ENCODE measurements at places on chromosomes 13 and 19.

- no peak for DNase-seq
These were observed 506 bp upstream of the AP1M1 start for GRCh38 chr19:16197188-16197621.

GRCh38 chr19:7238051-7238450 is 56.2 kb downstream of the INSR start:
- no peak for DNase-seq

DNA sequence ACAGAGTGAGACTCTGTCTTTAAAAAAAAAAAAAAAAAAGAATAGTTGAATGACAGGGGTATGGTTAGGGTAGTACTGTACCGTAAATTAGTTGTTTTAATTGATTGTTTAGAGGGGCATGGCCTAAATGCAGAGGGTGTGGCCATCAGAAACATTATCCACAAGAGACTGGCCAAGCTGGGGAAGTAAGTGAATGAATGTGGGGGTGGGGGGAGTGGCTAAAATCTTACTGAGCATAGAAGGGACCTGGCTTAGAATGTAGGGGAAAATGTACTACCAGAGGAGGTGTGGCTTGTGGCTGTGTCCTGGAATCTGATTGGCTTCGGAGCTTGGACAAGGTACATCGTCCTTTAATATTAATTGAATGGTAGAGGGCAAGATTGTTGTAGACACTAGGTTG is 3.8 kb downstream of the BCL2L12 start:
- no peak for DNase-seq

DNA sequence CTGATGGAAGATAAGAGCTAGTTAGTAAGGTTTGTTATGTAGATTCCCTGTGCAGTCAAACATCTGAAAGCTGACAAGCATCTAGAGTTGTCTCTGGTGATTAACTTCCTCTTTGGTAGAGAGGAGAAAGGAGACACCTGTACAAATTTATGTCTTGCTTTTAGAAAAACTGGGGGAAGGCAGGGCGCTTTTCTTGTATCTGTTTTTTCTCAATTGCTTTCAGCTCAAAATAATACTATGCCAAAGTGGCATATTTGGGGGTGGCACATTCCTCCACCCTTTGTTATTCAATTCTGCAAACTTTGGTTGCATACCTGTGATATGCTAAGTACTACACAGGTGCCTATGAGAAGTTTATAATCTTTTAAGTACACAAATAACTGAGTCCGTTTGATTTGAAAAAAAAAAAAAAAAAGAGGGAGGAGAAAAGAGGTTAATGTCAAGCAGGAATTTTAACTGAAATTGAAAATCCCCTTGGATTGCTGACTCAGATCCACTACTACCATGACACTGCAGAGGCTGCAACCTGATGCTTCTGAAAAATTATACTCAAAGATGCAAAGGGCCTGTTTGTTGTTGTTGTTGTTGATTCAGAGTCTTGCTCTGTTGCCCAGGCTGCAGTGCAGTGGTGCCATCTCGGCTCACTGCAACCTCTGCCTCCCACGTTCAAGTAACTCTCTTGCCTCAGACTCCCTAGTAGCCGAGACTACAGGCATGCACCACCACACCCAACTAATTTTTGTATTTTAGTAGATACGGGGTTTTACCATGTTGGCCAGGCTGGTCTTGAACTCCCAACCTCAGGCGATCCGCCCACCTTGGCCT is 164.8 kb upstream of the NBEA start:
- no peak for DNase-seq

DNA sequence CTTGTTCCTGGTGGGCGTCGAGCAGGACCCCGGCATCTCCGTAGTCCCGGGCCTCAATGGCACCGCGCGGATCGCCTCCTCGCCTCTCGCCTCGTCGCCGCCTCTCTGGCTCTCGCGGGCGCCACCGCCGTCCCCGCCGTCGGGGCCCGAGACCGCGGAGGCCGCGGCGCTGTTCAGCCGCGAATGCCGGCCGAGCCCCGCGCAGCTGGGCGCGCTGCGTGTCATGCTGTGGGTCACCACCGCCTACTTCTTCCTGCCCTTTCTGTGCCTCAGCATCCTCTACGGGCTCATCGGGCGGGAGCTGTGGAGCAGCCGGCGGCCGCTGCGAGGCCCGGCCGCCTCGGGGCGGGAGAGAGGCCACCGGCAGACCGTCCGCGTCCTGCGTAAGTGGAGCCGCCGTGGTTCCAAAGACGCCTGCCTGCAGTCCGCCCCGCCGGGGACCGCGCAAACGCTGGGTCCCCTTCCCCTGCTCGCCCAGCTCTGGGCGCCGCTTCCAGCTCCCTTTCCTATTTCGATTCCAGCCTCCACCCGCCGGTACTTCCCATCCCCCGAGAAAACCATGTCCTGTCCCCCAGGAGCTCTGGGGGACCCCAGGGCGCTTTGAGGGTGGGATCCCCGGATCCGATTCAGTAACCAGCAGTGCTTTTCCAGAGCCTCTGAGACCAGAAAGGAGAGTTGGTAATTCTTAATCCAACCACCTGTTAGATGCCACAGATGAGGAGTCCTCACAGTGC is 885 bp downstream of the MLNR start:
- DNase-seq = no peak

GRCh38 chr13:53131361-53131760 is 102.7 kb downstream of the OLFM4 start:
- DNase-seq = no peak

DNA sequence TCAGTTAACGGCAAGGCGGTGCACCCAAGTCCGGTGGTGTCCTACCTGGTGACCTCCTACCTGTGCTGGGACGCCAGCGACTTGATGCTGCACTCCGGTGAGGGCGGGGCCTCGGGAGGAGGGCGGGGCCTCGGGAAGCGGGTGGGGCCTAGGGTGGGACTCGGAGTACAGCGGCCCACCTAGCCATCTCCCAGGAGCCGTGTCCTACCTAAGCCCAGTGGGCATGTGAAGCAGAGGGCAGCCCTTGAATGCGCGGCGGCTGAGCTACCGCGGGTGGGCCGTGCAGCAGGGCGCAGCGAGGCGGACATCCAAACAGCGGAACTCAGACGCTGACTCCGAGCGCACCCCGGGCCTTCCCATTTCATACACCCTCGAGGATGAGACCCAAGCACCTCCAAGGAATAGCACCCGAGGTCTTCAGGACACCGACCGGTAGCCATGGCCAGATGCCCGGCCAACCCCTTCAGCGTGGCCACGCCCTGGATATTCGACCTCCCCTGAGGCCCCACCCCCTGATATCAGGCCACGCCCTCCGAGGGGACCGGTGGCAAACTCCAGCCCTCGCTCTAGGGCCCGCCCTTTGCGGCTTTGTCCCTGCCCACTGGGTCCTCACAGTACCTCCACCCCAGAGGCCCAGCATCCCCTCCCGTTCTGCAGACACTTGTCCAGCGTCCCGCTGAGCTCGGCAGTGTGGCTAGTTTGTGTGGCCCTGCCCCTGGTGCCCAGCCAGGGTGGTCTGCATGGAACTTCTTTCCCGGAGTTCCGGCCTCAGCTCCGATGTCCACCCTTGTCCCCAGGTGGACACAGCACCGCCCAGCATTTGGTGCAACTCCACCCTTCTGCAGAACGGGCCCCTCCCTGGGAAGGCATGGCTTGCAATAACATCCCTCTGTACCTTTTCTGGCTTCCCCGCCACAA is 5.4 kb downstream of the KLK1 start:
- no peak for DNase-seq

- no peak for DNase-seq
These were observed 666 bp downstream of the CELF5 start for GRCh38 chr19:3225169-3225485.

- peak; percentile 32 for DNase-seq
These were observed 24.1 kb downstream of the MICU2 start for GRCh38 chr13:21579754-21580316.

- DNase-seq = no peak
These were observed 221.7 kb downstream of the RFC3 start for GRCh38 chr13:34039678-34040077.

DNA sequence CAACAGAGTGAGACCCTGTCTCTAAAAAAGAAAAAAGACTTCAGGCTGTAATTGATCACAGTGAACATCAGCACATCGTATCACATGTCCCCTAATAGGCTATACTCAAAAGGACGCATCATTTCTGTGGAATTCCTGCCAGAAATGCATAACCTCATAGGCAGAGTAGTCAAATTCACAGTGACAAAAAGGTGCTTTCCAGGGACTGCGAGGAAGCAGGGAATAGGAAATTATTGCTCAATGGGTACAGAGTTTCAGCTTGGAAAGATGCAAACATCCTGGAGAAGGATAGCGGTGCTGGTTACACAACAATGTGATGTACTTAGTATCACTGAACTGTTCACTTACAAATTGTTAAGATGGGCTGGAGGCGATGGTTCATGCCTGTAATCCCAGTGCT is 41.1 kb upstream of the MRI1 start:
- DNase-seq = no peak

GRCh38 chr13:111314852-111315251 is 5.6 kb upstream of the TEX29 start:
- no peak for DNase-seq

DNA sequence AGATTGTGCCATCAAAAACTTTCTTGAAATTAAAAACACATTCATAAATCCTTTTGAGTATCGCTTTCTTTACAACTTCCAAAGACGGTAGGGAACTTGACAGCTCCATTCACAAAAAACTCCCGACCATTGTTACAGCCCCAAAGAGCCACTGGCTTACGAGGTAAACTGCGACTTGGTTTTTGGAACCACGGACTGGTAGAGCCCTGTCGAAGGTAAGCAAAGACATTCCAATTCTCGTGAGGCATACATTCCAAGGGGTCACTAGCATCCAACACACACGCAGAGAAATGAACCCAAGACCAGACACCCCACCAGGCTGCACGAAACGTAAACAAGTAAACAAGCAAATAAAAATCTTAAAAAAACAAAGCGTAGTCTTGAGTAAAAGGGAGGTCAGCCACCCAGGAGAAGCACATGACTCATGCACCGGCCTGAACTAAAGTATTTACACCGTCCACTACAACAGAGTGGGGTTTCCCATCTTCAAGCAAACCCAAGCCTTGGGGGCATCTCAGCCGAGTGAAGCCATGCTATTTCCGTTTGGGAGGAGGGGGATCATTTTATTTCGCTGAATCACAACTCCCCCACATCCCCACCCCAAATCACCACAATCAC is 1.4 kb downstream of the BRD4 start:
- DNase-seq = peak; percentile 24

DNA sequence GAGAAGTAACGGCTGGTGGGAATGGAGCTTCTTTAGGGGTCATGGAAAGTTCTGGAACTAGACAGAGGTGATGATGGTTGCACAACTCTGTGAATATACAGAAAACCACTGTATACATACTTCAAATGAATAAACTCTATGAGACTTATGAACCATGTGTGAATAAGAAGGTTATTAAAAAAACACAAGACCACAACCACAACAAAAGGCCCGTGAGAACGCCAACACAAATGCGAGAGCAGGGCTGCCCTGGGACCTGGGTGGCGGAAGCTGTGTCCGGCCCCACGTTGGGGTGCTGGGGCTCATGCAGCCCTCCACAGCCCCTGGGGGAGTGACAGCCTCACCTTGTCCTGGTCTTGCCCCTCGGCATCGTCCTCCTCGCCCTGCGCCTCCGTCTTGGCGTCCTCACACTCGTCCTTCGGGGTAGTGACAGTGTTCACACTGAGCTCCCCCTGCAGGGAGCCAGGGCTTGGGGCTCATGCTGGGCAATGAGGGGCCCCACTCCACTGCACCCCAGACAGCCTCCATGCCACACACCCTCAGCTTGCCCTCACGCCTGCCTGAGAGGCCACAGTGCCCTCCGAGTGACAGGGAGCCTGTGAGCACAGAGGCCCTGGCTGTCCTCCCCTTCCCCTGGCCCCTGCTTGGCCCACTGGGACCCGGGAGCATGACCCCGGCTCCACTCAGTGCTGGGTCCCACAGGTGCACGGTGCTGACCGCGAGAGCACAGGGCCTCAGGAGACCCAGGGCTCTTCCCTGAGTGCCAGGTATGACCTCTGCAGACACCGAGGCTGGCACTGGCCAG is 16.0 kb downstream of the IZUMO4 start:
- no peak for DNase-seq

DNA sequence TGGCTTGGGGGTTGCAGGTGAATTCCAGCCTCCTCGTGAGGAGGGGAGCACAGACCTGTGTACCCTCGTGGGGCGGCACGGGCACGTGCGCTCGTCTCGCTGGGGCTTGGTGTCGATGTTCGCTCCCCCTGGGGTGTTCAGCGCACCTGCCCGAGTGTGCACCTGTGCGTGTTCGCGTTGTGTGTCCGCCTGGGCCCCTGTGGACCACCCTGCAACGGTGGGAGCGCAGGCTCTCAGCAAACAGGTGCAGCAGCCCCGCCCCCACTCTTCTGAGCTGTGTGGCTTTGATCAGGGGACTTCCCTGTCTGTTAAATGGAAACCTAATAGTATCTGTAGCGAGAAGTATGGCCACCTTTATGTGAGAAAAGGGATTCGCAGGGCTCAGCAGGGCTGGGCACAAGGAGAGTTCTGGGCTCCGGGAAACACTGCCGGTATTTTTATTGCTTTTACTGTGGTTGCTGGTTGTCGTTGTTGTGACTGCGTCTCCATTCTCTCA is 549 bp downstream of the SMIM17 start:
- DNase-seq = no peak

GRCh38 chr19:4256563-4256962 is 9.7 kb downstream of the YJU2 start:
- no peak for DNase-seq

DNA sequence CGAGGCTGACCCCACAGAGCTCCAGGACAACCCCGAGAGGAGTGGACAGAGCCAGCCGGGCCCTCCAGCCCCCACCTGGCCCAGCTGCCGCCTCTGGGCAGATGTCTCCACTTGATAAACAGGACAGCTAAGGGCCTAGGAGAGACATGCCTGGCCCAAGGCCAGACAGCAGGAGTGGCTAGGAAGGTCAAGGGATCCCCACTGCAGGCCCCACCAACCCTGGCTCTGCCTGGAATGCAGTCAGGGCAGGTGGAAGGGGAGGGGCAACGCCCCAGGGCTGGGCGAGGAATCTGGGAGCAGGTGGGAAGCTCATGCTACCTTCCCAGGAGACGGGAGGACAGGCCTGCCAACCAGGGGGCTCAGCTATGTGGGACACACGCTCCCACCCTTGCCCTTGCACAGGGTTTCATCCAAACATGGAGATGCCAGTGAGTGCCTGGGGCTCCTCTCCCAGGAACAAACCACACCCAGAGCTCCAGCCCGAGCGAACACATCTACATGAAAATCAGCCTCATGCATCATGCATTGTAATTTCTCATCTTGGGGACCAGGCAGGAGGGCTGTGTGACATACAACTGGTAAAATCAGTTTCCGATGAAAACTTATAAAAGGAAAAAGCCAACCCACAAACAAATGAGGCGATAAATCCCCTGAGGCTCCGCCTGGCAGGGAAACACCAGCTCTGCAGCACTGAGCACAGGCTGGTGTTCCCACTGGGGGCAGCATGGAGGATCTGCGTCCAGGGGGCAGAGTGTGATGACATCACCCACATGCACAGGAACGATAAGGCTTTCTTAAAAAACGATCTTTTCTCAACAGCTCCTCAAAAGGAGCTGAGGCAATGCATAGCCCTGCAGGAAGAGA is 25.0 kb downstream of the SH3GL1 start:
- DNase-seq = no peak

DNA sequence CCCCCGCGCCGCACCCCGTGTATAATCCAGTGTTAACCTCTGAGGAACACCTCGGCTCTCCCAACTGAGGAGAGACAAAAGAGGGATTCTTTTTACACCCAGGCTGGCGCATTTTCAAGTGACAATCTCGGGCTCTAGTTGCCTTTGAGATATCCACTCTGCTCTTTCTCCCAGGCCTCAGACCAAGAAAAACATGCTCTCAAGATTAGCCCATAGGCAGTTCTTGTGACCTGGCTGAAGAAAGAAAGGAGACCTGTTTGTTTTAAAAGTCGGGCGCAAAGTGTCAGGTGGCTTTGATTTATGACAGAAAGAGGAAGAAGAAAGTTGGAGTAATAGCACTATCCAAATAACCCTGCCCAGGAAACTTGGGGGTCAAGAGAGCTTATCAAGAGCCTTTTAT is 27.3 kb downstream of the SHISA2 start:
- DNase-seq = no peak
